Right lobe of liver (tissue), 6 donors: ENCODE measurements at places on chromosomes 4 and X. TPM values are rescaled to one million over a fixed set of nuclear protein-coding genes. Genes with fewer than 3 reads are reported as not detected.

GRCh38 chr4:68476191-68476590, 28.9 kb downstream of the TMPRSS11E start:
- H3K4me1 ChIP-seq = no peaks in the 10 kb centered on the region
- H3K4me3 ChIP-seq = no peak overlapping the region
- H3K27me3 ChIP-seq = no peaks in the 10 kb centered on the region
- no peak for DNase-seq

DNA sequence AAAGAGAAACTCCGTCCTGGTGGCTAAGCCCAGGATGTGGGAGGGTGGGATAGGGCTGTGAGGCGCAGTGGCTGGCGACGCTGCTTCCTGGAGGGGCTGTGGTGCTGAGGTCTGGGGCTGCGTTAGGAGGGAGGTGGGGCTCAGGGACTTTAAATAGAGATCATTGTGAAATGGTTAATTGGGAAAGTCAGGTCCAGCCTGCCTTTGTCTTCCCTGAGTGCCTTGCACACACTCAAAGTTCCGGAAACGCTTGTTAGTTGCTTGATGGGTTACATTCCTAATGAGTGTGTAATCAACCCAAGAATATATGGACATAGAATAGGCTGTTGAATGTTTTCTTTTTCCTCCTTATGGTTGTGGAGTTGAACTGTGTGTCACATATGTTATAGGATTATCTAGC, 55.7 kb upstream of the CLDN34 start:
- no peaks in the 10 kb centered on the region for H3K27me3 ChIP-seq
- no peak for DNase-seq
- H3K27ac ChIP-seq = no peak overlapping the region
- H3K4me3 ChIP-seq = no peak overlapping the region

DNA sequence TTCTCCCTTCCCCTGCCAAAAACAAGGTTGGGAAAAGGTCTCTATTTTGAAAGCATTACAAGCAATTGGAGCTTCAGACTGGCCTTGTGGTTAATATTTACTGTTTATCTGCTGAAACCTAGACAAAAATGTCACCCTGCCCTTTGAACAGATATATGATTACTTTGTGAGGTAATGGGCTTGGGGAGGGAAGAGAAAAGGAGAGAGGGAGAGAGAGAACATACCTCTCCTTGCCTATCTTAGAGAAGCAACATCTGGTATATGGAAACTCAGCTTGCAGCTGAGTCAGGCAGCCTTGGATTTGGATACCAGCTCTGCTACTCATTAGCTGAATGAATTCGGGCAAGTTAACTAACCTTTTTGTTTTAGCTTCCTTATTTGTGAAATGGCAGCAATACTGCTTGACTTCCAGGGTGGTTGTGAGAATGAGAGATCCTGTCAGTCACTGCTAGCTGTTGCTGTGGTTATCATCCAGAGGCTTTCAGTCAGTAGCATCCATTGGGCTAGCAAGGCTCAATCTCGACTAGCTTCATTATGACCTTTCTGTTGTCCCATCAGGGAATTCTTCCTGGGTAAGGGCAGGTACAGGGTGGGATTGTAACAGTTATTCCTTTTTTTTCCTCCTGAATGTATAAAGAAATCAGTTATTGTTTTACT, 41.1 kb downstream of the ZFX start:
- H3K4me1 ChIP-seq = peaks cover 15% of the 10 kb centered on the region
- H3K27ac ChIP-seq = peak overlapping the region; percentile 69
- H3K36me3 ChIP-seq = no peaks in the 10 kb centered on the region
- peak overlapping the region; percentile 54 for H3K4me3 ChIP-seq
- H3K27me3 ChIP-seq = no peaks in the 10 kb centered on the region
- no peak for DNase-seq

DNA sequence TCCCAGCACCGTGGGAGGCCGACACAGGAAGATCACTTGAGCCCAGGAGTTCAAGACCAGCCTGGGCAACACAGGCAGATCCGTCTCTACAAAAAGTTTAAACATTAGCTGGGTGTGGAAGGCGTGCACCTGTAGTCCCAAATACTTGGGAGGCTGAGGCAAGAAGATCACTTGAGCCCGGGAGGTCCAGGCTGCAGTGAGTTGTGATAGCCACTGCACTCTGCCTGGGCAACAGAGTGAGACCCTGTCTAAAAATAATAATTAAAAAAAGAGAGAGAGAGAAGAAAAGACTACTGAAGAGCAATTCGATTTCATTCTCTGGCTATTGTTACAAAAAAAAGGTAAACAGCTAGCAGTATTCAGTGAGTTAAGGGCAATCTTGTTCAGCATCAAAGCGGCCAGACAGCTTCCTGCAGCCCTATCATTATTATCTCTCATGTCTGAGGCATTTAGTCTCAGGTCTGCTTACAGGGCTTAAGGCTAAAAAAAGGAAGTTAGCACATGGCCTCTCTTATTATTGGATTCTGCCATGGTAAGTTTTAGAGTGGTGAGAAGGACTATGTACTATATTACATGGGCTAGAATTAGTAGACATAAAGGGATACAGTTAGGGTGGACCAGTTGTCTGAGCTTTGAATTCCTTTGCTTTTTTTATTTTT, 37.9 kb downstream of the ARHGEF6 start:
- no peak overlapping the region for H3K4me3 ChIP-seq
- no peaks in the 10 kb centered on the region for H3K4me1 ChIP-seq
- H3K27me3 ChIP-seq = no peaks in the 10 kb centered on the region
- H3K27ac ChIP-seq = no peak overlapping the region

DNA sequence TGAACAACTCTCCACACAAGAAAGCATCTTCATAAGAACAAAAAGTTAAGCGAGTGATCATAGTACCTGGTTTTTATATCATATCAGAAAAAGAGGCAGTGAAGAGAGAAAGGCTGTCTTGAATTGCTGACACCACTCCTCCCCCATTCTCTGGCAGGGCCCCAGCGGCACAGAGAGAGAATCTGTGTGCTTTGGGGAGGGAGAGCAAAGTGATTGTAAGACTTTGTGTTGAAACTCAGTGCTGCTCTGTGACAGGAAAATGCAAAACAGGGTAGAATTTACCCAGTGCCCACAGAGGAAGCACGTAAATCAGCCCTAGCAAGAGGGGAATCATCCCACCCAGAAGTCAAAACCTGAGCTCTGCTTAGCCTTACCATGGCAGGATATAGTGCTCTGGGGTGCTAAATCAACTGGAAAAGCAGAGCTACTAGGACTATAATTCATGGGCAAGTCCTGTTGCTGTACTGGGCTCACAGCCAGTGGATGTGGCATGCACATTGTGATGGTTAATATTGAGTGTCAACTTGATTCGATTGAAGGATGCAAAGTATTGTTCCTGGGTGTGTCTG, 174.6 kb downstream of the PRR32 start:
- H3K27ac ChIP-seq = no peak overlapping the region
- H3K36me3 ChIP-seq = no peaks in the 10 kb centered on the region
- no peak overlapping the region for H3K4me3 ChIP-seq
- H3K4me1 ChIP-seq = no peaks in the 10 kb centered on the region
- H3K27me3 ChIP-seq = no peaks in the 10 kb centered on the region

GRCh38 chr4:145487631-145488030, 6.0 kb downstream of the SMAD1 start:
- H3K4me3 ChIP-seq = no peak overlapping the region
- peaks cover 29% of the 10 kb centered on the region for H3K4me1 ChIP-seq
- no peak for DNase-seq
- H3K27me3 ChIP-seq = no peaks in the 10 kb centered on the region
- H3K36me3 ChIP-seq = no peaks in the 10 kb centered on the region
- no peak overlapping the region for H3K27ac ChIP-seq

GRCh38 chr4:17561195-17561909, 15.6 kb upstream of the LAP3 start:
- DNase-seq = no peak
- no peak overlapping the region for H3K27ac ChIP-seq
- H3K36me3 ChIP-seq = no peaks in the 10 kb centered on the region
- peaks cover 22% of the 10 kb centered on the region for H3K4me1 ChIP-seq
- H3K4me3 ChIP-seq = no peak overlapping the region
- H3K27me3 ChIP-seq = no peaks in the 10 kb centered on the region

- H3K27me3 ChIP-seq = no peaks in the 10 kb centered on the region
- H3K27ac ChIP-seq = no peak overlapping the region
- no peak overlapping the region for H3K4me3 ChIP-seq
- H3K36me3 ChIP-seq = no peaks in the 10 kb centered on the region
Observed at GRCh38 chr4:14916554-14917297, 85.6 kb upstream of the CPEB2 start.

- H3K4me3 ChIP-seq = no peak overlapping the region
- DNase-seq = no peak
- no peaks in the 10 kb centered on the region for H3K4me1 ChIP-seq
- H3K27ac ChIP-seq = no peak overlapping the region
- H3K27me3 ChIP-seq = no peaks in the 10 kb centered on the region
Observed at GRCh38 chr4:80243274-80244018, 23.0 kb upstream of the FGF5 start.

- H3K27ac ChIP-seq = no peak overlapping the region
- H3K4me3 ChIP-seq = peak overlapping the region; percentile 31
- no peak for DNase-seq
- peaks cover 4% of the 10 kb centered on the region for H3K4me1 ChIP-seq
Observed at GRCh38 chr4:112910109-112910736, 139.2 kb upstream of the ANK2 start.

DNA sequence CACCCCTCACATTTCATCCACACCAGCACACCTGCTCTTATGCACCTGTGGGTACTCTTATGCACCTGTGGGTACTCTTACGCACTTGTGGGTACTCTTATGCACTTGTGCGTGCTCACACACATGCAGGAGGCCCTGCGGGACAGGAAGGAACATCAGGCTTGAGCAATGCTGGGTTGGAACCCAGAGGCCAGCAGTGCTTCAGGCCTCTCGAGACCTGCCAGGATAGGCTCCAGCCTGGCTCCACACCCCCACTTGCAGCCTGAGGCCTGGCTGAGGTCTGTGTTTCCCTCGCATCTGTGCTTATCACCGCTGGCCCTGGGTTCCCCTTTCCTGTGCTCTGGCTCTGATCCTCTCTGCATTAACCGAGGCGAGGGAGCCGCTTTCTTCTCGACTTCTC, 34.7 kb downstream of the SORCS2 start:
- no peak overlapping the region for H3K4me3 ChIP-seq
- H3K4me1 ChIP-seq = no peaks in the 10 kb centered on the region
- no peak overlapping the region for H3K27ac ChIP-seq
- no peaks in the 10 kb centered on the region for H3K27me3 ChIP-seq

DNA sequence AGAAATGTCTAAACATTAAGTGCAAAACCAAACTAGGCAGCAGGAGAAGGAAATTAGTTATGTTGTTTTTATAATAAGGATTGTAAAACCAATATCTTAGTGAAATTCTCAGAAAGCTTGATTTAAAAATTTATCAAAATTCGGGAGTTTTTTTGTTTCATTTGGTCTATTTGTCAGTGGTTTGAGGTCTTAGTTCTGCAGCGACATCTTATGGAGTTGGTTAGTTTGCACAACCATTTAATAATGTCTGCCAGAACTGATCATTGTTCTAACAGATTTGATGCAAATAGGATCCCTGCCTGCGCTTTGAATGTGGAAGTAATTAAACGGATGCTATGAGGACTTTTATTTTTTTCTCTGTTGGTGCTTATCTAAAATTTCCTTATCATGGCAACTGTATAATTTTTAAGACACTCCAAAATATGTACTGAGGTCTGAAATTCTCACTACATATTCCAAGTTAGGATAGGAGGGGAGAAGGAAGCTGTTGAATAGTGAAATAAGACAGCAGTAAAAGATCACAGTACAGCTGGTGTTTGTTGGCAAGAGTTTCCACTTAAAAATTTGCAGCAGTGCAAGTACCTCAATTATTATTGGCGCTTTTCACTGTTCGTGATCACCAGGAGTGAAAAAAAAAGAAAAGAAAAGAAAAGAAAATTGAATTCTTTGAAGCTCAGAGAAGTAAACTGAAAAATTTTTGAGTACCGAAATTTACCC, 2521.4 kb downstream of the ARAP2 start:
- no peak overlapping the region for H3K4me3 ChIP-seq
- H3K36me3 ChIP-seq = no peaks in the 10 kb centered on the region
- H3K27me3 ChIP-seq = no peaks in the 10 kb centered on the region

DNA sequence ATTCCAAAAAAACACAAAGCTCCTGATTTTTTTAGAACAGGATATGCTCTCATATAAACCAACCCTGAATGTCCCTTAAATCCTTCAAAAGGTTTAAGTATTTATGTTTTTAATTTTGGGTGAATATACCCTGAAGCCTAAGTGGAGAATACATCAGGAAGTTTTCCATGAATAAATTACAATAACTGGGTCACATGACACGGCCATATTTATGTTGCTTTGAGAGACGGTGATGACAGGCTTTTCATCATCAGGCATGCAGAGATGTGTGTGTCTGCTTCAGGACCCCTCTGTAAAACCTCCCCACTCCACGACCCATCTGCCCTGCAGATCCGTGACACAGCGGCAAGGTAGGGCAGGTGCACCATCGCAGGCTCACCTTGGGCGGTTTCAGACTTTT, 60.3 kb upstream of the C4orf50 start:
- H3K4me3 ChIP-seq = no peak overlapping the region
- no peaks in the 10 kb centered on the region for H3K36me3 ChIP-seq
- no peaks in the 10 kb centered on the region for H3K27me3 ChIP-seq
- no peaks in the 10 kb centered on the region for H3K4me1 ChIP-seq
- DNase-seq = no peak
- no peak overlapping the region for H3K27ac ChIP-seq

DNA sequence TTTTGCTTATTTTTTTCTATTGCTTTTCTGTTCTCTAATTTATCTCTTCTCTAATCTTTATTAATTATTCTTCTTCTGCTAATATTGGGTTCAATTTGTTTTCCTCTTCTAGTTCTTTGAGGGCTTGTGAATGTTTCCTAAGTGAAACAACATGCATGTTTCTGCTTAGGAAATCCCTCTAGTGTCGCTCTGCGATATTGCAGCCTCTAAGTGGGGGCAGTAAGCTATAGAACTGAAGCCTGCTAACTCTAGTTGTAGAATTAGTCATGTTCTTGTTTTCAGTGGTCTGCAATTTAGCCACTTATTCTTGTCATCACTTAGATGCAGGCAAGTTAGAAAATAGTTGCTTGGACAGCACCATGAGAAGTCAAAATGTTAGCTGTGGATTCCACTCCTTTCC, 222.6 kb downstream of the SPIN4 start:
- H3K27ac ChIP-seq = no peak overlapping the region
- no peaks in the 10 kb centered on the region for H3K27me3 ChIP-seq
- DNase-seq = peak; percentile 40

DNA sequence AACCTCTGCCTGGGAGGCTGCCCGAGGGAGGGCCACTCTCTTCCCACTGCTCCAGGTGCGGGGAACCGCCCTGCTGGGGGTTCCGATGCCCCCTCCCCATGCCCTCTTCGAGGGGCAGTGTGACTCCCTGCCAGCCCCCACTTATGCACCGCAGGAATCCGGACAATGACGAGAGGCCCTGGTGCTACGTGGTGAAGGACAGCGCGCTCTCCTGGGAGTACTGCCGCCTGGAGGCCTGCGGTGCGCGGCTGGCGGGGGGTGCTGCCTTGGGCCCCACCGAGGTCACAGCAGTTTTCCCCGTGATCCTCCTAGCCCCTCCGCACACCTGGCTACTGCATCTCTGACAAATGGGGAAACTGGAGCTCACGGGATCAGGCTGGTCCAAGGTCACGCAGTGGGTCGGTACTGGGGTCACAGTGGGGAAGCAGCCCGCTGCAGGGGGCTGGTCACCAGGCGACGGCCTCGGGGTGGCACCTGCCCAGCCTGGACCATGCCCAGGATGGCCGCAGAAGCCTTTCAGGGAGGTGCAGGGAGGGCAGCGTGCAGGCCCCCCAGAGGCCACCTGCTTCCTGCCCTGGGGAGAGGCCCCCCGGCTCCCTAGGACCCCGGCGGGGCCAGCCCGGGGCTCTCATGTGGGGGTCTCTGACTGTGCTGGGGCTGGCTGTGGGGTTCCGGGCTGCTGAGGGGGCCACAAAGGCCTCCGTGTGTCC, 3.5 kb downstream of the HGFAC start:
- no peaks in the 10 kb centered on the region for H3K27me3 ChIP-seq
- H3K4me3 ChIP-seq = no peak overlapping the region
- no peaks in the 10 kb centered on the region for H3K36me3 ChIP-seq

The SMARCA1 gene
- 33.5 TPM for total RNA-seq

The PLS3 gene
- 135 TPM for total RNA-seq

The MAOB gene
- 151 TPM for total RNA-seq

The SHROOM4 gene
- 0.55 TPM for total RNA-seq

The OTUD6A gene
- not detected for total RNA-seq
